ENCODE measurements at places on chromosomes 2 and 18.

DNA sequence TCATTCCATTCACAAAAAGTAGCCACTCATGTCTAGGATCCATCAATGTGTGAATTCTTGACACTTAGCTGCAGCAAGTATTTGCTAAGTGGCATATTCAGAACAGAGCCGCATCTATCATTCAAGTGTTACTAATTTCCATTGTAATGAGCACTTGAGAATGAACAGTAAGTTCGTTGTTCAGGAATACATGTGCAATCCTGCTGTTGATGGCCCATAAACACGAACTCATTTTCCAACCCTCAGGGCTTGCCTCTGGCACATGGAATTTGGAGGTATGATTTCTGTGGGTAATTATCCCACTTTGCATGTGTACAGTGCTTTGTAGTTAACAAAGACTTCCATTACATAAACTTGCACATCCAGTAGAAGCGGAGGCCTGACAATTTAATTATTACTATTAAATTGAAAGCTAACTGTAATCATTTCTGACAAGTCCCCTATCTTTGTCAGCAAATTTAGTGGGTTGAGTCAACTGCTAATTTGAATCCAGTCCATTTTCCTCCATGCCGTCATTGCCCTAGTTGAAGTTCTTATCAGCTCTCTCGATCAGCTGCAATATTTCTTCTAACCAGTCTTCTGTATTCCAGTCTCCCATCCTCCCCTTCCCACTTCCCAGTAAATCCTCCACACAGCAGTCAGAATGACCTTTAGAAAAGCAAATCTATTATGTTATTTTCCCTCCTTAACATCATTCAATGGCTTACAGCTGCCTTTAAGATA lies 116.0 kb upstream of the AQP4 start:
- DNase-seq = no peak

- DNase-seq = no peak
Observed at GRCh38 chr2:44130441-44130840, 38.2 kb upstream of the PPM1B start.

DNA sequence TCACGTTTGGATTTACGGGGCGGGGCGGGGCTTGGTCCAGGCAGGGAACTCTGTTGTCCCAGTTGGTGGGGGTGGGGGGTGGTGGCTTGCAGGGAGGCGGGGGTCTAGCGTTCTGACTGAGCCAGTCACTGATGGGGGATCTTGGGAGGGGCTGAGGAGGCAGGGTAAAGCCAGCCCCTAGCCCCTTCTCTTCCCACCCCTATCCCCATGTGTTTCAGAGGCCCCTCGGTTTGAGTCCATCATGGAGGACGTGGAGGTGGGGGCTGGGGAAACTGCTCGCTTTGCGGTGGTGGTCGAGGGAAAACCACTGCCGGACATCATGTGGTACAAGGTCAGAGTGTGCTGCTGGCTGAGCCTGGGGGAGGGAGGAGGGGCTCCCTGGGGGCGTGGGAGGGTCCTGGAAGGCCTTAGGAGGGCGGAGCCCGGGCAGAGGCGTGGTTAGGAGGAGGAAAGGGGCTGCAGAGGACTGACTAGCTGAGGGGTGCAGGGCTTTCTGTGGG lies 22.0 kb upstream of the GMPPA start:
- no peak for DNase-seq

DNA sequence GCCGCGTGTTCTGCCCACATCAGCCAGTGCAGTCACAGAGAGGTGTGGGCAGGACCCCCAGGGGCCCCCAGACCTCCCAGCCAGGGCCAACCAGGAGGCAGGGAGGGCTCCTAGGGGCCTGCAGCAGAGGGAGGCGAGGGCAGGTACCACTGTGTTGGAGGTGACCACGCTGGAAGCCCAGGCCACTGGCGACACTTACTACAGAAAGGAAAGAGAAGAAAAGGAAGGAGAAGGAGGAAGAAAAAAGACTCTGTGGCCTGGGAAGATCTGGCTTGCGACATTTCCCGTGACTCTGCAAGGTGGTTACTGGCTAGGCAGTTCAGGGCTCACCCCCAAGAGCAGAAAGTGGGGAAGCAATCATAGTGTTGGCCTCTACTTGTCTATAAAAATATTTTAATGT lies 98.1 kb upstream of the BCL2L11 start:
- no peak for DNase-seq

DNA sequence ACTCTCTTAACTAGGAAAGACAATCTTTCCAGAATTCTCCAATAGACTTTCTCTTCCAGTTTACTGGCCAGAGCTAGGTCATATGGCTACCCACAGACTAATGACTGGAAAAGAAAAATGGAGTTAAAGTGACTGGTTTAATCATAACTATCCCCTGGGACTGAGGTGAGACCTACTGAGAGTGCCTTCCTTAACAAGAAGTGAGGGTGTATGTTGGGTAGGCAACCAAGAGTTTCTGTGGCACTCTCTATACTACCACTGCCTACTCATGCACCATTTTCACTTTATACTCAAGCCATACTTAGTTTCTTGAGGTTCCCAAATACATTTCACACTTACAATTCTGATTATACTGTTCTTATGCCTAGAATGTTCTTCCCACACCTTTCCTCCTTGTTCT lies 6.9 kb upstream of the GFPT1 start:
- DNase-seq = no peak

DNA sequence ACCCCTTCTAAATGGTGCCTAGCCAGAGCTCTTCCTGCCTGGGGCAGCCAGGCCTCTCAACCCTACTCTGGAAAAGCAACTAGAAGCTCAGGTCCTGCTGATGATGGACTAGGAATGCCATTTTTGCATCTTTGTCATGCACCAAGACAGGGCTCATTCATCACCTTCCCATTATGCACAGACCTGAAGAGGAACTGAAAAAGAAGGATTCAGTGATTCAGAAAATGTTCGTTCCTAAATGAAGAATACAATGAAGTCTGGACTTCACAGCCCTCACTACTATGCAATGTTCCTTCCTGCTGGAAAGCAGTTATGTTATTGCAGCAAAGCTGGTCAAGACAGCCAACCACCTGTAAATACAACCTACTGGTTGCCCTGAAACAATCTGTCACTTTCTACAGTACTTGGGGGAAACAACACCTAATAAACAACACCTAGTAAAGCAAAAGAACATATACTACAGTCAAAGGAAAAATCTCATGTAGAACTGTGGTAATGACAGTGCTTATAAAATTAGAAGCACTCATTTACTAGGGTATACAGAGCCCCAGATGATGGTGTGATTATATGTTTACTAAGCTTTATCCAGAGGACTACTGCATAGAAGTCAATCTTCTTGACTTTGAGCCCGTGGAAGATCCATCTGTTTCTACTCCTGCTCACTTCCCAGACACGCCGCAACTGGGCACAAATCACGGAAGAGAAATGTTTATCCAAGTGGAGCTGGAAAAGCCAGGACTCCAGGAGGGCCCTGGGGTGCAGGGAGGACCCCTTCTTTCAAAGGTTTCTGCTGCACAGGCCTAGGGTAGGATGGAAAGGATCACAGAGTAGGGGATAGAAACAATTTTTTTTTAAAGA lies 103.1 kb upstream of the THOC1 start:
- DNase-seq = no peak

GRCh38 chr18:21489119-21489750 lies 111.3 kb downstream of the ESCO1 start:
- DNase-seq = no peak
